SW 1271 (cell line): ENCODE measurements at places on chromosomes 4 and X.

DNA sequence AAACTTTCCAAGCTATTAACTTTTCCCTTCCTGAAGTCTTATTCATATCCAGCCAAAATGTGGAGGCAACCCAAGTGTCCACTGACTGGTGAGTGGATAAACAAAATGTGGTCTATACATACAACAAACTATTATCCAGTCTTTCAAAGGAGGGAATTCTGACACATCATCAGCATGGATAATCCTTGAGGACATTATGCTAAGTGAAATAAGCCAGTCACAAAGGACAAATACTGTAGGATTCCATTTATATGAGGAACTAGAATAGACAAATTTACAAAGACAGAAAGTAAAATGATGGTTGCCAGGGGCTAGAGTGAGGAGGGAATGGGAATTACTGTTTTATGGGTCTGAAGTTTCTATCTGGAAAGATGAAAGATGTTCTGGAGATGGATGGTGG is 178.7 kb upstream of the PITX2 start:
- no peak for DNase-seq

GRCh38 chrX:11629593-11630211 is 36.0 kb downstream of the ARHGAP6 start:
- DNase-seq = no peak

GRCh38 chr4:30744957-30745640 is 24.9 kb downstream of the PCDH7 start:
- no peak for DNase-seq

GRCh38 chr4:54229631-54230483 is 764 bp downstream of the PDGFRA start:
- DNase-seq = no peak

DNA sequence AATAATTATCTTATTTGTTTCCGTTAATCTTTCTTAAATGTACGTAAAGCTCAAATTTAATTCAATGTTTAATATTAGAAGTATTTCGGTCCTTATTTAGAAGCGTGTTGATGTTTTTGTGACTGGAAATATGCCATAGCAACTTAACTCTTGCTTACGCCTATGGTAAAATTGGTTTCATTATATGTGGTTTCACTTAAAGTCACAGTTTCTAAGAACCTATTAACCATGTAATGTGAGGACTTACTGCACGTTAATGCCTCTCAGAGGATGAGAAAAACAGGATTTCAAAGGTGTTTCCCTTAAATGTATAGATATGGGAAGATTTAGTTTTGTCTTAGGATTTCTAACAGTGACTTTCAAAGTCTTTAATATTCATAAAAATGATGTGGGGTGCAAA is 206.4 kb upstream of the IL15 start:
- DNase-seq = no peak

DNA sequence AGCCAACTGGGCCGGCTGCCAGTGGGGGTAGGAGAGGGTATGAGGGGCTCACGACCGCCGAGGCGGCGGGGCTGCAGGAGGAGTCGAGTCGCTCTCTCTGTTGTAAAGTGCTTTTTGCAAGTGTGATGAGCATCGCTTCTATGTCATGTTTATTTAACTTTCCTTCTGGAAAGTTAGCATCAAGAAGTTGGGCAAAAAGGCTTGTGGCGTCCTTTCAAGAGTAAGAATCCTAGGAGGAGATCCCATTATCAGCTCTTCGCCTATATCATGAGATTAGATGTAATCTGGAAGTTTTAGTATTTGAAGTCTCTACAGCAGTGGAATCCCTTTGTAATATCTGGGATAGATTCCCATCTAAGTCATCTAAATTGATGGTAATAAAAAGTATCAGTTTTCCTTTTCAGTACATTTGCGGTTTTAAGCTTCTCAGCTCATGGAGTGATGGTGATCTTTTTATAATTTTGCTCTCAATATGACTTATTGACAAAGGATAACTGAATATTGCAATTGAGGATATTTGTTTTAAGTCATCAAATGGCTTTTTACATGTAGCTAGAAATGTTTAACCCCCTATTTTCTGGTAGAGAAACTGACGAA is 1.7 kb downstream of the GALNT7 start:
- DNase-seq = no peak

DNA sequence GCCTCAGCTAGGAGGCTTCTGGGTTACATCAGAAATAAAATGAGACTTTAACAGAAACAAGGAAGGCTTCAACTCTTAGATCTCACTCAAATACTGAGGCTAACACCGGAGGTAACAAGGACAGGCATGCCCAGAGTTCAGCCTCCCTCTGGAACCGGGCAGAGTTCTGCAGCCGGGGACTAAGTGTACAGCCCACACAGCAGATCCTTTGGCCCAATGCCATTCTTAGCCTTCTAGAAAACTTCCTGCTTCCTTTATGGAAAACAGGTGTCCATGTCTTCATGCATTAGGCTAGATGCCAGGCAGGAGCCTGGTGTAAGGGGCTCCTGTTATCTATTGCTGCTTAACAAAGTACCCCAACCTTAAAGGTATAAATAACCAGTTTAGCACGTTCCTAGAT is 369.7 kb downstream of the BCOR start:
- DNase-seq = no peak

DNA sequence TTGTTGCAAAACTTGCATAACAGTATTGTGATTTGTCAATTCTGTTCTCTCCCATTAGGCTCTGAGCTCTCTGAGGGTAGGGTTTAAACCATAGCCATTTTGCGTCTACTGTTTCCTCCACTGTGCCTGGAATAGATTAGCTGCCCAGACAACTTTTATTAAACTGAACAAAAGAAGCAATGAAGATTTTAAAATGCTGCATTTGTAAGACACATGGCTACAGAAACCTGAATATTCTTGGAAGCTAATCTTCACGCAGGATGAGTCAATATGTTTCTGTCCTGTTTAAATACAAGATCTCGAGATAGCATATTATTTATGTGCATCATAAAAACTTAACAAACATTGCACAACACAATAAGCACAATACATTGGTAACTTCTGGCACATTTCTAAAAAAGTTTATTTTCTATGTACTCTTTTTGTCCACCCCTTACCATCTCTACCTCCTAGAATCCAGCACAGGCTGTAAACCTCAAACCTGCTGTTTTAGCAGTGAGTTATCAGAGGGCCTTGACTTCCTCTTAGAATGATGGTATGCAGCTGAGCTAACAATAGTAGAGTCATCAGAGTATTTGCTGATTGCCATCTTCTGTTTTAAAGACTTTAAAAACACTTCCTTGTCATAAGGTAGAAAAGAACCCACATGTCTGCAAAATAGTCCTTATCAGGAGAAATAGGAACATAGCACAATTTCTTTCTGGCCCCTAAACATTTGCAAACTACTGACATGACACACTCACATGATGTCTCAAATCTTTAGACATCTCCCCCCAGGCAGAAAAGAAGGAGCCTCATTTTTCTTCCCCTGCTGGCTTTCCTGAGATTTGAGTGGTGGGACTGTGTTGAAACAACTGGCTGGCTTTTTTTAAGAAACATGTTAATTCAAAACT is 10.6 kb upstream of the CCNG2 start:
- no peak for DNase-seq

DNA sequence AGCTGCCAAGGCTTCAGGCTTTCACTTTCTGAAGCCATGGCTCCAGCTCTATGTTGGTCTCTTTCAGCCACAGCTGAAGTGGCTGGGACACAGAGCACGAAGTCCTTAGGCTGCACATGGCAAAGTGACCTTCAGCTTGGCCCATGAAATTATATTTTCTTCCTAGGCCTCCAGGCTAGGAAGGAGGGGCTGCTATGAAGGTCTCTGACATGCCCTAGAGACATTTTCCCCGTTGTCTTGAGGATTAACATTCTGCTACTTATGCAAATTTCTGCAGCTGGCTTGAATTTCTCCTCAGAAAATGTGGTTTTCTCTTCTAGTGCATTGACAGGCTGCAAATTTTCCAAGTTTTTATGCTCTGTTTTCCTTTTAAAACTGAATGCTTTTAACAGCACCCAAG is 99.8 kb upstream of the KCNIP4 start:
- no peak for DNase-seq

- DNase-seq = no peak
Measured at GRCh38 chr4:64306255-64306565, 103.0 kb downstream of the TECRL start.

- no peak for DNase-seq
Measured at GRCh38 chr4:184695178-184695896, 38.6 kb downstream of the CENPU start.

GRCh38 chr4:55399581-55399980 is 3.8 kb downstream of the TMEM165 start:
- no peak for DNase-seq

- DNase-seq = no peak
Measured at GRCh38 chr4:81380437-81380836, 91.3 kb downstream of the RASGEF1B start.

DNA sequence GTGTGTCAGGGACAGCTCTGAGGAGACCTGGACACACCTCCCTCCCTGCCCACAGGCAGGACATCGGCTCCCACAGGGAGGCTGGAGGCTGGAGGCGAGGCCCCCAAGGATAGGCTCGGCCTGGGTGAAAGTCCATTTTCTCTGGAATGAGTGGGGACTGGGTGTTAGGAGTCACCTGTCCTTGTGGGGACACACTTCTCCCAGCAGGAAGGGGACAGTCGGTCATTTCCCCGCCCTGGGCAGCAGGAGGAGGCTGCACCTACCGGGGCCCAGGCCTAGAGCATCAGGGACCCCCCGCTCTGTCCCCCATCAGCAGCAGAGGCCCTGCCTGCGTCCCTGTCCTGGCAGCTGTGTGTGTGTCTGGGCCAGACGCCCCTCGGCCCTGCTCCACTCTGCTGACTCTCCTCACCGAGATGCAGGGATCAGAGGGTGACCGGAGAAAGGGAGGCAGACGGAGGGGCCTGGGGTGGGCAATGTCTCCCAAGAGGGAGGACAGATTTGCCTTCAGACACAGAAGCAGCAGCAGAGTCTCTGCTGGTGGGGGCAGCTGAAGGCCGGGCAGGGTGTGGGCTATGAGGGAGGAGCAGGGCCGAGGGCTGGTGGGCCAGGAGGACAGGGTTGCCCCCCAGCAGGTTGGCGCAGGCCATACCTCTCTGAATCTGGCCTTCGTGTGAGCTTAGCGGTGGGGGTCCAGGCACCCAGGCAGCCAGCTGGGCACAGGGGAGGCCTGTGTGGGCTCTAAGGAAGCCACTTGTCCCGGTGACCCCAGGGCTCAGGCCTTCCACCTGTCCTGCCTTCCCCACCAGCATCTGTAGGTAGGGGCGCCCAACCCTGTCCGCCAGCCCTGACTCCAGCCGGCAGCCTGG is 125.7 kb upstream of the NKX1-1 start:
- no peak for DNase-seq

DNA sequence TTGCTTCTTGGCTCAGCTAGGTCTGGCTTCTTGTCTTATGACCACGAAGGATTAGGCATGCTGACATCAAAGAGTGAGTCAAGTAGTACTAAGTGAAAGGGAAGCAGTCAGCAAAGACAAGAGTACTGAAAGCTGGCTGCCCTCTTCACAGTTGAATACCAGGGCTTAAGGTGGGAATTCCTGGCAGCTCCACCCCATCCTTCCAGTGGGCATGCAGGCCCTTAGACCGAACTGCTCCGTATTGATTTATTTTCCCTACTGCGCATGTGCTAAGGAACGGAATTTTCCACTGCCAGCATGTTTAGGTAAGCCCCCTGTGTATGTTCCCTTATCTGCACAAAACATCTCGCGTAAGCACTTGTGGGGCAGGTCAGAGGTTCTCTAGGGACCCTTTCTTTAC is 2320.1 kb downstream of the ARAP2 start:
- DNase-seq = peak; percentile 5

DNA sequence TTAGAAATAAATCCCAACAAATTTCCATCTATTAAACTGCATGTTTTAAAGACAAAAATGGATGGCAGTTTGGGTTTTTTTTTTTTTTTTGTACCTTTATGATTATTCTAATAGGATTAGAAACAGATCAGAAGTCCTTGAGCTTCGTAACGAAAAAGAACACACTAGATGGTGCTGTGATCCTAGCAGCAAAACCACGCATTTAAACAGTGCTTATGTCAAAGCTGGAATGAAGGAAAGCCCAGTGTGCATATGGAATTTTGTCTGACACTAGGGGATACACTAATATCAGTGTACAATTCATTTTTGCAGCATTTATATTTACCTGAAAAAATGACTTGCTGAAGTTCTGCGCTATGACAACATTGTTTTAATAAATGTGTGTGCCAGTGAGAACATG is 229.1 kb downstream of the VEGFC start:
- no peak for DNase-seq

DNA sequence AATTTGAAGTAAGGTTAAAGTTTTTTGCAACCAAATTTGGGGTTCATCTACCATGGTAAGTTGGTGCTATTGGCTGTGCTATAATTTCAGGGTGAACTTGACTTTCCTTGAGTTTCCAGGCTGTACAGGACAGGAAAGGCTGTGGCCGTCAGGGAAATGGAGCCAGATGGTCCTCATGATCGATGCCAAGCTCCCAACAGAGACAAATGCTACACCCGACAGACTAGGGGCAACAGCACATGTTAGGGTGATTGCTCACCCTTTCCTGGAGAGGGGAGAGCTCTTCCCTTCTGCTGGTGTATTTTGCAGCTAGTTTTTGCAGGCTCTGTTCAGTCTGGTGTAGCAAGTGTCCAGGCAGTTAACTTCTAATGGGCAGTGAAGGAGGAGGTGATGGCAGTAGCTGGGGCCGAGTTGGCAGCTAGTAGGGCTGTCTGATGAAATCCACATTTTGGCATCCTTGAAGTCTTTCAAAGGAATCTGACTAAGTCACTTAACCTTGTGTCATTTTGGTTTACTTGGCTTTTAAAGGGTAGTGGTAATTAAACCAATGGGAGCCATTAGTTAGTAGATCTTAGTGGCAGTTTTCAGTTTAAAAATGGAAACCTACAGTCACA is 47.8 kb downstream of the GAB1 start:
- DNase-seq = no peak

- DNase-seq = no peak
Measured at GRCh38 chr4:29551821-29552220, 1168.3 kb upstream of the PCDH7 start.

DNA sequence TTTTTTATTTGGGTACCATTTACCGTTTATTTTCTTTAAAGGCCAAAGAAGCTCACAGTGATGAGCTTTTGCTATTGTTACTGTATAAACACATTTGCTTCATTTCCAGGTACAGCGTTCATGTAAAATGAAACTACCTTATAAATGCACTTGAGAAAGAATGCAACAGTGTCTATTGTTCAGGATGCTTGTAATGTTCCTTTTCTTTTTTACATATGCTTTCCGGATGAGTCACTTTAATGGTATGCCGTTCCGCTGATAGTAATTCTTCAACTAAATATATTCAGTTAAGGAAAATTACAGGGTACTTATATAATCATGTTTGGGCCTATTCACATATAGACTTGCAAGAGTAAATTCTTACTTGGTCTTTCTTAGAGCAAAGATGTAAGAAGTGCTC is 354.9 kb downstream of the RPA4 start:
- no peak for DNase-seq

DNA sequence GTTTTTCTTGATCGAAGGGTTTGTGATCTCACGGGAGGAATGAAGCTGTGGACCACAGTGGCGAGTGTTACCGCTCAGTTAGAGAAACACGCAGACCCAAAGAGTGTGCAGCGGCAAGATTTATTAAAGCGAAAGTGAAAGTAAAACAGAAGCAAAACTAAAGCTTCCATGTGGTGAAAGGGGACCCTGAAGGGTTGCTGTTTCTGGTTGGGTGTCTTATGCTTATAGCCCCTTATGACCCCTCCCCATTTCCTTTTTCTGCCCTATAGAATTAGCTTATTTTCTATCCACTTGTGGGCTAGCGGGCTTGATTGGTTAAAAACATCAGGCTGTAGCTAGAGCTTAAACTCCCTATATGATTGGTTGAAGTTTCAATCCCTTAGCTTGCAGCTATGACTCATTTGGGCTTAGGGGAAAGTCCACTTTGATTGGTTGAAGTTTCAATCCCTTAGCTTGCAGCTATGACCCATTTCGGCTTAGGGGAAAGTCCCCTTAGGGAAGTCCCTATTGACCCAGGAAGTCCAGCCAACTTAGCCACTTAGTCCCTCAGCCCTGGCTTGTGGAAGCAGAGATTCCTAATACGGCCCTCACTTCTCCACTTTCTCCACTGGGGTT is 171.2 kb upstream of the NWD2 start:
- no peak for DNase-seq
